HFFc6 (cell line): ENCODE measurements at places on chromosomes 1 and 21.
A peak's percentile ranks its signal among the peaks of the same experiment; 100 is the strongest.

GRCh38 chr1:79663916-79664315, 657.4 kb upstream of the ADGRL4 start:
- peak; percentile 1 for DNase-seq

DNA sequence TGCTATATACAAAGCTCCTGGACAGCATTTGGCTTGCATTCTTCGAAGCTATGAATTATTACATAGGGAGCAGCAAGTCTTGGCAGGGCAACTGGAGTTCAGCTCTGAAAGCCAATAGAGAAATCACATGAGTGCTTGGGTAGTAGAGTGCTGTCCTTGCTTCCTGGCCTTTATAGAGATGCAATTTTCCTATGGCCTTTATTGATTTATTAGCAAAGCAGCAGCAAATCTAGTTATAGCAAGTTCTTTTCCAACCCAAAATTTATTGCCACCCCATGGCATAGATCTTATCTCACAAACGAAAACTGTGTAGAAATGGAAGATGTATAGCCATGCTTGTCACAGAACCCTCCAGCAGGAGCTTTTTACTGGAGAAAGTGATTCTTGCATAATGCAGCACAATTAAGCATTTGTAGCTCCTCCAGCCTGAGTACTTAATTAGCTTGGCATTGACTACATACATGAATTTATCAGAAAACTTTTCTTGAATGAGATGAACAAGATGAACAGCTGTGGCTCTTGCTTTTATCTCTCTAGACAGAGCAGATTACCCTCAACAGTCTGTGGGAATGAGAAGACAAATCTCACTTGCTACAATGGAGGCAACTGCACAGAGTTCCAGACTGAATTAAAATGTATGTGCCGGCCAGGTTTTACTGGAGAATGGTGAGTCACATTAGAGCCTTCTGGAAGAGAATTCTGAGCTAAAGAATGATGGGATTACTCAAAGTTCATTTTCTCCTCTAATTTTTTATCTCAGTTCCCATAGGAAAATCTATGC, 170.1 kb downstream of the CRB1 start:
- no peak for DNase-seq

- no peak for DNase-seq
Observed at GRCh38 chr21:29233256-29233546, 65.5 kb upstream of the BACH1 start.

DNA sequence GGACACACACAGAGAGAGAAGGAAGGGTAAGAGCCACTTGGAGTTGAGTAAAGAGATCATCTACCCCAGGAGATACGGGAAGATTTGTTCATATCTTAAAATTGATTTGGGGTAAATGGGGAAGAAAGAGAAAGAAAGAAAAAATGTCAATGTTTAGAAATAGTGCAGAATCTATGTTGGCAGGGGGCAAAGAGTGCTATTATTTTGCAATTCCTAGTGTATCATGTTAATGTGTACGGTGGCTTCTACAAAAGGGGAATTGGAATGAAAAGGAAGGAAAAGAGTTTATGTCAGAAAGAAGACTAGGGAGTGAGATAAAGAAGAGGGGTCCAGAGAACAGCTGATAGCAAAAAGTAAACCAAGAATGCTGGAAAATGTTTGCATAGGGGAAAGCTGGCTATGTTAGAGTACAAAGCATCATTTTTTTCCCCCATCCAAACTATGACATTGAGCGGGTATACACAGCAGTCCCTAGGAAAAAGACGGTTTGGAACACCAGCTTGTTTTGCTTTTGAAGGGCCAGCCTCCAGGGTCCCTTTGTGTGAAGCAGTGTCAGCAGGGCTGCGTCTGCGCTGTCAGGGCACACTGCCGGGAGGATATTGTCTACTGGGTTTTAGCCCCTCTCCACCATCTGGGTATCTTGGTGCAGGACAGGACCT, 10.8 kb downstream of the LRRC8D start:
- DNase-seq, result no peak

- peak; percentile 73 for DNase-seq
Observed at GRCh38 chr1:117094841-117095604, 26.5 kb downstream of the TRIM45 start.
